Tibial nerve (tissue), 4 donors: ENCODE measurements at places on chromosomes 11 and 22. TPM values are rescaled to one million over a fixed set of nuclear protein-coding genes. Genes with fewer than 3 reads are reported as not detected.

UBQLNL gene
- 3.7 TPM for total RNA-seq

CD3D gene
- not detected for total RNA-seq

CHCHD10 gene
- total RNA-seq = 3.7 TPM

CBLIF gene
- total RNA-seq = not detected

SLC22A25 gene
- total RNA-seq = not detected

GRIA4 gene
- total RNA-seq = not detected

DNA sequence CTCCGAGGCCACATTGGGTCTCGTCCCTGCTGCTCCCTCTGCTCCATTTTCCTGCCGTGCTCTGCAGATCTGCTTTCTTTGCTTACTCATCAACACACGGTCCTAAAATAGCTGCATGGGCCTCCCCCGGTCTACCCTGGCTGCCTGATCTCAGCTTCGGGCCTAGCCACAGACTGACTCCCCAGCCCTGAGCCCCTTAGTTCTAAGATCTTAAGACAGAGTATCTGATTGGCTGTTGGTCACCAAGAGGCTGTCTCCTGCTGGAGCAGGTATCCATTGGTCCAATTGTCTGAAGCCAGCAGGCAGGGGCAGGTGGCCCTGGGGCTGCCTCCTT is 53.7 kb upstream of the NECTIN1 start:
- no peak overlapping the region for H3K27ac ChIP-seq
- no peaks in the 10 kb centered on the region for H3K4me1 ChIP-seq
- H3K27me3 ChIP-seq = peaks cover 9% of the 10 kb centered on the region
- H3K4me3 ChIP-seq = no peak overlapping the region

GRCh38 chr11:56531856-56532255 is 11.2 kb downstream of the OR5M11 start:
- no peaks in the 10 kb centered on the region for H3K4me1 ChIP-seq
- H3K27ac ChIP-seq = no peak overlapping the region
- H3K4me3 ChIP-seq = no peak overlapping the region

- H3K4me3 ChIP-seq = no peak overlapping the region
- peaks cover 14% of the 10 kb centered on the region for H3K4me1 ChIP-seq
- no peaks in the 10 kb centered on the region for H3K36me3 ChIP-seq
- no peak overlapping the region for H3K27ac ChIP-seq
Observed at GRCh38 chr11:119344291-119345010, 2.1 kb downstream of the MFRP start.

- H3K27me3 ChIP-seq = no peaks in the 10 kb centered on the region
- no peaks in the 10 kb centered on the region for H3K4me1 ChIP-seq
- H3K4me3 ChIP-seq = no peak overlapping the region
- H3K27ac ChIP-seq = no peak overlapping the region
- H3K36me3 ChIP-seq = no peaks in the 10 kb centered on the region
Observed at GRCh38 chr11:123020968-123021367, 39.3 kb upstream of the BSX start.

- peaks cover 12% of the 10 kb centered on the region for H3K4me1 ChIP-seq
- no peak overlapping the region for H3K4me3 ChIP-seq
- no peaks in the 10 kb centered on the region for H3K36me3 ChIP-seq
- DNase-seq = no peak
- H3K27ac ChIP-seq = no peak overlapping the region
Observed at GRCh38 chr11:76148231-76148630, 58.1 kb downstream of the WNT11 start.

GRCh38 chr11:70059971-70060370 is 18.1 kb upstream of the ANO1 start:
- DNase-seq = no peak
- no peak overlapping the region for H3K4me3 ChIP-seq
- no peaks in the 10 kb centered on the region for H3K4me1 ChIP-seq
- H3K36me3 ChIP-seq = no peaks in the 10 kb centered on the region

DNA sequence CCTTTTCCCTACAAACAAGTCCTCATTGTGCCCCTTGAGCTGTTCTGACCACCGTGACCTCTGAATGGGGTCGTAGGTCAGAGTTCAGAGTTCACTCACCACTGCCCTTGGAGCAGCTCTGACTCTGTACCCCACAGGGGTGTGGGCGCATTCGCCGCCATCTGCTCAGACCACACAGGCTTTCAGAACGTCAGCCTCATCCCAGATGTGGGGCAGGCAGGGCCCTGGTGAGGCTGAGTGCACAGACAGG is 14.8 kb upstream of the MUC5B start:
- no peak for DNase-seq
- H3K27ac ChIP-seq = no peak overlapping the region
- H3K4me1 ChIP-seq = peaks cover 6% of the 10 kb centered on the region
- H3K27me3 ChIP-seq = peaks cover 7% of the 10 kb centered on the region
- no peaks in the 10 kb centered on the region for H3K36me3 ChIP-seq

DNA sequence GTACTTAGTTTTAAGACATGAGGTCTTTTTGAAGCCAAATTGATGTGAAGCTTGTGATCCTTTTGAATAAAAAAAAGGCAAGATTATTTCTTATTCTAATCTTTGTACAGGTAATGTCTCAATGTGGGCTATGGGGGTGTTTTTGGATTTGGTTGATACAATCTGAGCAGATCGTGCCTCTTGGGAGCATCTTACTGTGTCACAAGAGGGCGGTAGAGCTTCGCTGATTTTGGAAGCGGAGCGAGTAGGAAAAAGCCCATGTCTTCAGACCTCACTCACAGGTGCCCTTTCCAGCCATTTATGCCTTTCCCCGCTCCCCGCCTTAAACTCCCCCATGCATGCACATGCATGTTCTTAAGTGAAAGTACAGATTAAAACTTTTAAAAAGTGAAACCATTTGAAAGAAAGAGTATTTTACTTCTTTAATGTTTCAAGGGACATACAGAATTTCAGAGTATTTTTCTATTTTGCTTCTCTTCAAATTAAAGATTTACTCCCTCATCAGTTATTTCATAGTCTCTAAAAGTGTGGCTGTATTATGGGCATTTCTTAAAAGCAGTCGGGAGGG is 18.8 kb downstream of the DDX25 start:
- no peaks in the 10 kb centered on the region for H3K36me3 ChIP-seq
- H3K27ac ChIP-seq = no peak overlapping the region
- H3K27me3 ChIP-seq = no peaks in the 10 kb centered on the region
- peak; percentile 75 for DNase-seq
- no peaks in the 10 kb centered on the region for H3K4me1 ChIP-seq
- no peak overlapping the region for H3K4me3 ChIP-seq

DNA sequence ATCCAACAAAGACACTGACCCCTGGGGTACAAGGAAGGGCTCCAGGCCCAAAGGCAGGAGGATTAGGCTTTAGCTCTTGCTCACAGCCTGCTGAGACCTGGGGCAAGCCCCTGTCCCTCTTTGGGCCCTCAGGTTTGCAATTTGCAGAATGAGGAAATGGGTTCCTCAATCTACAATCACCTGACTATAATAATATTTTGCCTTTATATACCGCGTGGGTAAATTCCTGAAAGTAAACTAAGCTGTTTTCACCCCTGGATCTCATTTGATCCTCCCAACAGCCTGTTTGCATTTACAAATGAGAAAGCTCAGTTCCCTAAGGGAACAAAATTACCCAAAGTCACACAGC is 797 bp downstream of the STARD10 start:
- no peak for DNase-seq
- H3K27ac ChIP-seq = peak overlapping the region; percentile 90

DNA sequence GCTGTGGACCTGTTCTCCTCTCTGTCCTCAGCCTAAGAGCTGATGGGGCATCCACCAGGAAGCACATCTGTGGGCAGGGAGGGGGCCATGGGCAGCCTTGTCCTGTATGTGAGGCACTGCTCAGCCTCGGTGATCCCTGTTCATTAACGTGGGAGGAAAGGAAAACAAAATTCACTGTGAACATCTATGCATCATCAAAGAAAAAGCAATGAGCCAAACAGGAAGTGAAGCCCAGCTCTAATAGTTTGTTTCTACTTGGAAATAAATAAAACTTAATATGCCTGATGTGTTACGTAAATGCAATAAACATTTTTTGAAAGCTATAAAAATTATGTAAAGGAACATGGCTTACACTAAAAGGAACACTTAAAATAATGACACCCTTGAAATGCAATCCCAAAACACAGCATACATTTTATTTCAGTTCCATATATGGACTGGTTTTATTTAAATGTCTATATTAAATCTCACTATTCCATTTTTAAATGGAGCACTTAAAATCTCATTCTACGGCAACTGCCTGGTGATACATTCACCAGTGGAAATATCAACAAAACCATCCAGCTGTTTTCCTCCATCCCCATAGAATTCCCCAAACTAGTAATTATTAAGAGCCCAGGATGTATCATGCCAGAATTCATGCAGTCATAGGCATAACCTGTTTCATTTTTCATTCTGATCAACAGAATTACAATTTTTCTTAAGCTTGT is 78.3 kb downstream of the ZNF280B start:
- DNase-seq = no peak
- peaks cover 14% of the 10 kb centered on the region for H3K27me3 ChIP-seq
- no peak overlapping the region for H3K27ac ChIP-seq
- no peaks in the 10 kb centered on the region for H3K4me1 ChIP-seq
- H3K36me3 ChIP-seq = no peaks in the 10 kb centered on the region

- H3K36me3 ChIP-seq = no peaks in the 10 kb centered on the region
- H3K27me3 ChIP-seq = no peaks in the 10 kb centered on the region
- no peak overlapping the region for H3K27ac ChIP-seq
- H3K4me1 ChIP-seq = no peaks in the 10 kb centered on the region
- H3K4me3 ChIP-seq = no peak overlapping the region
- no peak for DNase-seq
Observed at GRCh38 chr11:81658722-81659121, 1074.9 kb downstream of the FAM181B start.

GRCh38 chr22:37880668-37881440 is 25.2 kb upstream of the MICALL1 start:
- H3K27me3 ChIP-seq = no peaks in the 10 kb centered on the region
- peak overlapping the region; percentile 82 for H3K27ac ChIP-seq
- H3K36me3 ChIP-seq = peaks cover 78% of the 10 kb centered on the region
- no peak overlapping the region for H3K4me3 ChIP-seq
- DNase-seq = no peak
- no peaks in the 10 kb centered on the region for H3K4me1 ChIP-seq

GRCh38 chr11:119028346-119029068 is 2.2 kb downstream of the SLC37A4 start:
- peak overlapping the region; percentile 85 for H3K4me3 ChIP-seq
- no peaks in the 10 kb centered on the region for H3K27me3 ChIP-seq
- H3K4me1 ChIP-seq = peaks cover 57% of the 10 kb centered on the region
- H3K27ac ChIP-seq = peak overlapping the region; percentile 94

DNA sequence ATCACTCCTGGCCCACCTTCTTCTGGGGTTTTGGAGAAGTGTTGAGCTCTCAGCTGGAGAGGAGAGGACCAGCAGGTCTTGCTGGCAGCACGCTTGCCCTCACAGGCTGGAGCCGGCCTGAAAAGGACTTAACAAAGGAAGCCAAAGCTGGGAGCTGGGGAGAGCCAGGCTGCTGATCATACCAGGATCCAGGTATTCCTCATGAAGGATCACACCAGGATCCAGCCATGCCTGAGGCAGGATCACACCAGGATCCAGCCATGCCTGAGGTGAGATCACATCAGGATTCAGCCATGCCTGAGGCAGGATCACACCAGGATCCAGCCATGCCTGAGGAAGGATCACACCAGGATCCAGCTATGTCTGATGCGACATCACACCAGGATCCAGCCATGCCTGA is 17.0 kb downstream of the MRGPRD start:
- DNase-seq = no peak
- H3K36me3 ChIP-seq = no peaks in the 10 kb centered on the region
- no peak overlapping the region for H3K4me3 ChIP-seq
- no peak overlapping the region for H3K27ac ChIP-seq
- no peaks in the 10 kb centered on the region for H3K4me1 ChIP-seq
- no peaks in the 10 kb centered on the region for H3K27me3 ChIP-seq

- no peak overlapping the region for H3K27ac ChIP-seq
- H3K36me3 ChIP-seq = no peaks in the 10 kb centered on the region
- H3K4me3 ChIP-seq = no peak overlapping the region
- peaks cover 8% of the 10 kb centered on the region for H3K27me3 ChIP-seq
Observed at GRCh38 chr11:31813391-31814175, 2.5 kb upstream of the PAX6 start.

- DNase-seq = no peak
- H3K36me3 ChIP-seq = no peaks in the 10 kb centered on the region
- H3K4me1 ChIP-seq = no peaks in the 10 kb centered on the region
- H3K27ac ChIP-seq = peak overlapping the region; percentile 92
- H3K4me3 ChIP-seq = peak overlapping the region; percentile 87
- no peaks in the 10 kb centered on the region for H3K27me3 ChIP-seq
Observed at GRCh38 chr11:61162092-61162941, 1.1 kb upstream of the VPS37C start.

DNA sequence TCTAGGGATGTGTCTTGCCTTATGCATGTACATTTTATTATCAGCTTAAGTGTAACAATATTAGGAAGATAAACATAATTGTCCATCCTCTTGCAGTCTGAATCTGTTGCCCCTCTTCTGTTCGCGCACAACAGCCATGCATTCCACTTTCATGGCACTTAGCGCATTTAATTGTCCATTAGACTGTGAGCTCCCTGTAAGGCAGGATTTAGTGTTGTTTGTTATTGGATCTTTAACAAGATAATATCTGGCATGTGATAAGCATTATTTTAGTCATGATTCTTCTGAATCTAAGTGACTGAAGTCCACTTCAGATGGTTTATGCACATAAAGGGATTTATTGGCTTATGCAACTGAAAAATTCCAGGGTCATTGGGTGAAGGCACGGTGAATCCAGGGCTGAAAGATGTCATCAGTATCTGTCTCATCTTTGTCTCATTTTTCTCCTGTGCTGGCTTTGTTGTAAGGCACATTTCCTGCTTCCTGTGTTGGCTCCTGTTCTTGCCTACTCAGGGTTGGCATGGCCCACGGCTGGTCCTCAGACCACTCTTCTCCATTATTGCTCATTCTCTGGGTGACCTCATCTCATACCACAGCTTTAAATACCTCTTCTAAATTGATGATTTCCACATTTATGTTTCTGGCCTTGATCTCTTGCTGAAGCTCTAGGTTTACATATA is 37.6 kb downstream of the ATXN10 start:
- no peak overlapping the region for H3K4me3 ChIP-seq
- no peaks in the 10 kb centered on the region for H3K27me3 ChIP-seq
- DNase-seq = no peak
- no peaks in the 10 kb centered on the region for H3K36me3 ChIP-seq
- H3K4me1 ChIP-seq = no peaks in the 10 kb centered on the region

- DNase-seq = no peak
- no peak overlapping the region for H3K4me3 ChIP-seq
- H3K27ac ChIP-seq = no peak overlapping the region
- no peaks in the 10 kb centered on the region for H3K27me3 ChIP-seq
- H3K36me3 ChIP-seq = no peaks in the 10 kb centered on the region
Observed at GRCh38 chr11:101477926-101478325, 105.9 kb downstream of the TRPC6 start.

- H3K4me1 ChIP-seq = no peaks in the 10 kb centered on the region
- DNase-seq = no peak
Observed at GRCh38 chr11:34363363-34364084, 5.7 kb upstream of the ABTB2 start.

DNA sequence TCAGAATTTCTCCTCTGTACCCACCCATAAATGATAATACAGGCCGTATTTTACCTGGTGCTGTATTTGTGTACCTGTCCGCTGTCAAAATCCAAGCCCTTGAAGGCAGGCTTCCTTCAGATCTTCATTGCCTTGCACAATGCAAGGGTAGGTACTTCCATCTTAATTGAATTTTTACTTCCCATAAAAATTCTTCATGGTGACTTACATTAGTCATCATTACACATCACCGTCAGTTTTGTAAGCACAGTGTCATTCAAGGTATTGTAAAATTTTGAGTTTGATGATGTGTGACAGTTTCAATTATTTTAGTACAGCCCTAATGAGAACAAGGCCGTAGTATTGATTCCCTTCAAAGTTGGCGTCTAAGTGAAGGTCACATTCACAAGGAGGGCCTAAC is 770 bp upstream of the TSG101 start:
- no peaks in the 10 kb centered on the region for H3K4me1 ChIP-seq
- H3K27me3 ChIP-seq = no peaks in the 10 kb centered on the region
- H3K27ac ChIP-seq = peak overlapping the region; percentile 99
- peak overlapping the region; percentile 95 for H3K4me3 ChIP-seq
- peaks cover 24% of the 10 kb centered on the region for H3K36me3 ChIP-seq
- DNase-seq = no peak
